ENCODE measurements at places on chromosomes 6 and 20.

DNA sequence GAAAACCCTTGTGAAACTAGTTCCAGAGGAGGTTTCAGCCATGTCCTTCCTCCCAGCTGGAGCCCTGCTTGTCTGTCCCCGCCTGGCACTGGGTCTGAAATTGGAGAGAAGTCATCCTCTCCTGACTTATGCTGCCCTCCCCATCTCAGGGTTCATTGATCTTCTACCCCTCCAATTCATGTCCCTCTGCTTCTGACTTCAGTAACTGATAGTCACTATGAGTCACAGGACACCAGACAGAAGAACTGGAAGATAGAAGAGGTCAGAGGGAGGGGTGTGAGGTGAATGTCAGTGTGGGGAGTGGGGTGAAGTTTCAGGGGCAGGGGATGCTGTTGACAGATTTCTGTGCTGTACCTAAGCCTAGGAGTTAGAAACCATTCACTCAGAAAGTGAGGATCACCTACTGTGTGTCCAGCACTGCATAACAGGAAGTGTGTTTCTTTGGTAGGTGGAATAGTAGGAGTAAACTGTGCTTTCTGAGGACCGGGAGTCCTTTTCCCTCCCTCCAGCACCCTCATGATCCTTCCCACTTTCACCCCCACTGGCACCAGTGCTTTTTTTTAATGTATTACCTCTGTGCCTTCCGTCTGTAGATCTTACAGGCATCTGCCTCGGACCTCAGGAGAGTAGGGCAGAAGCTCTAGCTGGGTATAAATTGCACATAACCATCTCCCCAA lies 627 bp upstream of the RPP21 start:
- no peak for DNase-seq

DNA sequence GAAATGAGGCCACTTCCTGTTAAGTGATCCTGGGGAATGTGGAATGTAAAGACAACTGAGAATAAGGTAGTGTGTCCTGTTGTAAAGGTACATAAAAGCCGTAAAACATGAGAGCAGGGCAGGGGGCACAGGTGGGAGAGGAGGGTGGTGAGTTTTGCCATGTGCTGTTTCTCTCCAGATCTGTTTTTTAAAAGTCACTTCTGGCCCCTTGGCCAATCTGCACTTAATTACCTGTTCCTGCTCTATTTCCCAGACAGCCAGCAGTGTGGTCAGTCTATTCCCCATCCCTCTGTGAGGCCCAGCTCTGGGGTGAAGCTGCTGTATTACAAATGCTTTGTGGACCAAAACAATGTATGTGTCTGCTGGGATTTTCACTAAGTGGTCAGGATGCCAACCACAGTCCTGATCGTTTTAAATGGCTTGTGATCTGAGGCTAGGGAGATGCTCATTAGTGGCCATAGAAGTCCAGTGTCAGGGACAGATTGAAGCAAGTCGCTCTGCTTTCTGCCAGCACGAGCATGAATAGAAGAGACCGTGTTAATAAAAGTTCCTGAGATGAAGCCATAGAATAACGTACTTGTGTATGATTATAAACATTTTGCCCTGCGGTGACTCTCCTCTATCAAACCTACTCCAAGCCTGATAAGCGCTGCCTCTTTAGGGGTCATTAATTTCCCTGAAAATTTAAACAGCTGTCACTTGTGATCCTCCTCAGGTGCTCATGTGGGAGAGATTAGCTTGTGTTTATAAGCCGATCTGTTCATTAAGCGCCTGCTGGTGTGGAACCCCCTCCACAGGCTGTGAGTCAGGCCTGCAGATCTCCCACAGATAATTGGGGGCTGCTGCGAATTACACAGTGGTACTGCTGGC lies 111.8 kb upstream of the CENPW start:
- DNase-seq: no peak

GRCh38 chr6:169407325-169407724 lies 153.7 kb upstream of the THBS2 start:
- DNase-seq: no peak

- DNase-seq: no peak
Measured at GRCh38 chr6:33075568-33076405, at the start of gene HLA-DPB1. TSS of gene HLA-DPB1 (plus strand) at chr6:33075990. CDS start at chr6:33076042, 52 bp downstream.

DNA sequence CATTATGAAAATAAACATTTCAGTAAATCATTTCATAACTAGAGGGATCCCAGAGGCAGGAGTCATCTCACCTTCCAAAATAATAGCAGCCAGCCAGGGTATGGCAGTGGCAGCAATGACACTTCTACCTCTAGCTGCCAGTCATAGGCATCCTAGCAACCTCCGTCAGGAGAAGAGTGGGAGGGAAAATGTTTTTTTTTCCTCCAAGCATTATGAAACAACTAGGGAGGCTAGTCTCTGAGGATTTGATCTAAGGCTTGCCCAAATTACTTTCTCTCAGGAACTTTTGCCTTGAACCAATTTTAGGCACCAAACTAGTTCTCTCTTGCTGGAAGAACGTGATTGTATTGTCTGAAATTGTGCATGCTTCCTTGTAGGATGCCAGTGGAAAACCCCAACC lies 208.7 kb upstream of the PREP start:
- DNase-seq: no peak

GRCh38 chr20:44613575-44613974 lies 31.2 kb downstream of the PKIG start:
- DNase-seq: no peak

GRCh38 chr6:87504441-87504840 lies 31.7 kb downstream of the SLC35A1 start:
- no peak for DNase-seq

DNA sequence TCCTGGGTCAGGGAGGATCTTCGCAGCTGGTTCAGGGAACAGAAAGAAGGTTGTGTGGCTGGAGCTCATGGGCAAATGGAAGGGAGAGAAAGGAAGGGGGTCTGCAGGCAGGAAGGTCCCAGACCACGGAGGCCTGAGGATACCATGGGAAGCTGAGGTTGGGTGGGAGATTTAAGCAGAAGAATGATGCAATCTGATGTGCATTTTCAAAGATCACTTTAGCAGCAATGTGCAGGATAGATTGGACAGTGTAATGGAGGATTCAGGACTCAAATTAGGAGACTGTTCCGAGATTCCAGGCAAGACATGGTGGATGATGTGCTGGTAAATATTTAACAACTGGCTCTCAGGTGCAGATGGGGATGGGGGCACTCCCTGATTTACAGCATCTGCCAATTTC lies 5.8 kb upstream of the RRBP1 start:
- no peak for DNase-seq

GRCh38 chr20:63694584-63695423 lies 1.6 kb upstream of the TNFRSF6B start:
- no peak for DNase-seq

DNA sequence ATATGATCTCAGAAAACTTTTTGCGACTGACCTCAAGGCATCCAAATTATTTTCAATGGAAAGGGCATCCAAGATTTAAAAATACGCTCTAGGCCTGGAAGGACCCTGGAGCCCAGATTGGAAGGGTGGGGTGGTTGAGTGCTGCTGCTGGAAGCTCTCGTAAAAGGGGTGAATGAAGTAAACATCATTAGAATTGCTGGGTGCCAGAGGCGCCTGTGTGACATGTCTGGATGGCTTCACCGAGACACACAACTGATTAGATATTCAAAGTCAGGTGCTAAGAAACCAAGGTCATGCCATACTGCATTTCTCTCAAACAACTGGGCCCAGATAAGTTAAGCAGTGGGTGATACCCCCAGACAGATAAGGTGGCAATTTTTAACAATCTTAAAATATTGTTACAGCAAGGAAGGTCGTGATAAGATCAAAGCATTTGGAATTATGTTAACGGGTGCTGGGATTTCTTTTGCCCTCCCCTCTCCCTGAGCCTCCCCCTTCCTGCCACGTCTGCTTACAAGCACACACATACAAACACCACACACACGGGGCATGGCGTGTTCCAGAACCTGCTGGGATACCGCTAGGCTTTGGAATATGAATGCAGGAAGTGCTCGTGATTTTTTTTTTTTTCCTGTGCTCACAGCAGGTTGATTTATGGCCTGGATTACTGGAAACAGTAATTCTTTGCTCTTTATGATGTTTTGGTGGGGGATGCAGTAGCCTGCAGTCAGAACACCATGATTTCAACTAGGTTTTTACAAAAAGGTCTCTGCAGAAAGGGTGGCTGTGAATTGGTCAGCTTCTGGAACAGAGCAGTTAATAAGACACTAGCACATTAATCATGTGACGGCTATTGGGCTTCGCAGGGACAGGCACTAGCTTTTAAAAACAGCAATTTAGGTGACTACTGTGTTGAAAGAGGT lies 551.2 kb downstream of the QKI start:
- DNase-seq: no peak

GRCh38 chr20:33443006-33443511 lies 504 bp downstream of the SNTA1 start:
- peak; percentile 18 for DNase-seq

All from activated CD4-positive, alpha-beta T cell treated with anti-CD3 and anti-CD28 coated beads, Interleukin-2, amount 50 U/mL, for 1 hour (primary cell).